Stimulated activated naive CD4-positive, alpha-beta T cell (primary cell): ENCODE measurements at places on chromosomes 11 and 22.

DNA sequence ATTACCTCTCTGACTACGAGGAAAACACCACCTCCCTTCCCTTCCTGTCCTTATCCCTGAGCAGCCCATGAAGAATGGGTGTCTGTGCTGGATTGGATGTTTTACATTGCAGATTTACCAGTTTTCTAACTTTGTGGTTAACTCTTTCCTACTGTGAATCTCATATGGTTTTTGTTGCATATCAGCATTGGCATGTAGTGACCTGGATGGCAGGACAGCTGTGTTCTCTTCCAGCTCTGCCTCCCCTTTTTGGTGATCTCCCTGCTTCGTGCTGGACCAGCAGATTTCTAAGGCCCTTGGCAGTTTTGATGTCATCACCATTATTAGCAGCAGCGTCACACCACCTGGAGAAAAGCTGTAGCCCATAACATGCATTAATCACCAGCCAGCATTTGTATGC, 26.7 kb downstream of the OR6Q1 start:
- no peak for DNase-seq

GRCh38 chr11:94647926-94648325, 80.8 kb downstream of the PIWIL4 start:
- DNase-seq: no peak

- no peak for DNase-seq
These were observed 37.4 kb downstream of the PACSIN2 start for GRCh38 chr22:42977569-42977968.

DNA sequence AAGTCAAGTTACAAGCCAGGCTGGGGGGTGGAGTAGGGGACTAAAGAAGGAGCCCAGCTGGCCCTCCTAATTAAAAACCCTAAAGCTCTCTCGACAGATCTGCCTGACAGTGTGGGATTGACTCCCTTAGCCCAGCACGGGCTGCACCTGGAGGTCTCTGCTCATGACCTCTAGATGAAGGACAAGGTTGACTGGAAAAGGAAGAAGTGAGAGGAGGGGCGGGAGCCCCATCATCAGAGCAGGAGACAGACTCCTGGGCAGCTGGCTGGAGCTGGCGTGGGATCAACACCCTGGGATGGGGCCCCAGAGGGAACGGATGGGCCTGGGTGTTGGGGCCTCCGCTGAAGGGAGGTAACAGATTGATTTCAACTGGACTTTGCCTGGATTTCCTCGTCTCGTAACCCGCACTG, 46.1 kb downstream of the RPUSD4 start:
- DNase-seq: no peak

DNA sequence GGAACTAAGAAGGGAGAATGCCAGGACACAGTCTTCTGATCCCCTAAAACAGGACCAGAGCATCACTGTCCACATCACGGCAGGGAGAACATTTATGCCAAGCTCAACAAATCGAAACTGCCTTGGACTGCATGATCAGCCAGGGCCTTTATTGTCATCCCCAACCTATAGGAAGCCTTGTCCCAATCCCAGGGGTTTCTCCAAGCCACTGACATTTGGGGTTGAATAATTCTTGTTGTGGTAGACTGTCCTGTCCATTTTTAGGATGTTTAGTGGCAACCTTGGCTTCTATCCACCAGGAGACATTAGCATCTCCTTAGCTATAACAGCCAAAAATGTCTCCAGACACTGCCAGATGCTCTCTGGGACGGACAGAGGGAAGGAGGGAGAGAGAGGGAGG, 37.1 kb downstream of the RPL27A start:
- DNase-seq: no peak

DNA sequence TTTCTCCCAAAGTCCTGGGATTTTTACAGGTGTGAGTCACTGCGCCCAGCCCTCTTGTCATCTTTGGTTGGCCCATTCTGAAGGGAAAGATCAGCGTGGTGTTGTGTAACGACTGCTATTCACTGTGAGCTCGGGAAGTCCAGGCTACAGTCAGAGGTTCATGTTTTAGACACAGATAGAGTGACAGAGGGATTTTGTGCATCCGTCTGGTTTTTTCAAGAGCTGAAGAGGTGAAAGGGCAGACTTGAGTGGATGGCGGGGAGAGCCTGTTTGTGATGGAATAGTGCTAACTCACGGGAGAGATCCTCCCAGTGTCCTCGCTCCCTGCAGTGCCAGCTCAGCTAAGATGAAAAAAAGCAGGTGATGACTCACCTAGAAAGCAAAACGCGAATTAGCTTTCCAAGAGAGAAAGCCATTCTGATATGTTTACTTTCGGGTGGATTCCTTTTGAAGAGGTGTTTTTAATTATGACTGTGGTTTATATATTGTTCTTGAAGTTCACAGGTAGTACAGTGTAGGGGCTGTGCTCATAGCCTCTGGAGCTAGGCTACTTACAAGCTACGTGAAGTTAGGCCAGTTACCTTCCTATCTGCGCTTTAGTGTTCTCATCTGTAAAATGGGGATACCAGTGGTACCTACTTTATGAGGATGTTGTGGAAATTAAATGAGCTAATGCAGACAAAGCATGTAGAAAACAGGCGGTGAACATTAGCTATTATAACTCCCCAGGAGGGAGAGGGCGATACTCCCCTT, 67.2 kb downstream of the C11orf91 start:
- DNase-seq: no peak

- DNase-seq: no peak
These were observed 866 bp downstream of the GP1BB start for GRCh38 chr22:19723983-19724827.

DNA sequence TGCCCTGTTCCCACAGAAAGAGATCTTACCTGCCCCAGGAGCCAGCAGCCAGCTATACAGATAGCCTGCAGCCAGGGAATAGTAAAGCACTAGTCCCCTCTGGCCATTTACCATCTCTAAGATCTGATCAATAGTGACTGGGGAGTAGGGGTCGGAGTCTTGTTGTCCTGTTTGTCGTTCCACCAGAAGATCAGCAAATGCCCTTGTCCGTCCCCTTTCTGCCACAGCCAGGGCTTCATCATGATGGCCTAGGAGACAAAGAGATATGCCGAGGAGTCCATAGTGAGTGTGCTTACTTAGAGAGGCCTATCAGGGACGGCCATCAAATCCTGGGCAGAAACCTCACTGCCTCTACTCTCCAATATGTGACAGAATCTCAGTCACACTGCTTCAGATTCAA, 177.1 kb upstream of the PITPNB start:
- no peak for DNase-seq

GRCh38 chr22:48439560-48440135, 1388.0 kb downstream of the BRD1 start:
- no peak for DNase-seq

DNA sequence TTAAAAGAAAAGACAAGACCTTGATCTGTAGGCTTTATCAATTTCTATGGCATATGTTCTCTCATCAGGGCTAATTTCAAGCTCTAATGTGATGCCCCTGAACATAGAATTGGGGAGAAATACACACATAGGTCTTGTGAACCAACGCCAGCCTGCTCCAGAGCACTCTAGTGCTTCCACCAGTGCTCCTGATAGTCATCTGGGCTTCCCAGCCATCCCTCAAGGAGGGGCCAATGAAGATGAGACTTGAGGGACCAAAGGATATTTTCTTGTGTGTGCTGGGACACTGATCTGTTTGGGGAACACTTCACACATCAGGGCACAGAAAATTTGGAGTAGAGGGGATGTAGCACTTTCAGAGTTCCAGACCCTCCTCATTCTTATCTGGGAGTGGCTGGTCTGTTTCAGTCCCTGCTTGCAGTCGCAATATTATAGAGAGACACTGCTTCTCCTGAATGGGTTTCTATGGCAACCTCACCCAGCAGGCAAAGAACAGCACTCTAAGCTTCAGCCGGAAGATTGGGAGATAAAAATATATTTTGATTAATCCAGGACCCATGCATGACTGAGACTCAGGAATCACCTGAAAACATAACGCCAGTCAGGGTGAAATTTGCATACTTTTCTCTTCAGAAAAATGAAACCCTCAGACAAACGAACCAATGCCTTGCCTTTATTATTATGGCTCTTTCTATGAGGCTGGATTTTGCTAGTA, 28.4 kb upstream of the SCN3B start:
- no peak for DNase-seq

DNA sequence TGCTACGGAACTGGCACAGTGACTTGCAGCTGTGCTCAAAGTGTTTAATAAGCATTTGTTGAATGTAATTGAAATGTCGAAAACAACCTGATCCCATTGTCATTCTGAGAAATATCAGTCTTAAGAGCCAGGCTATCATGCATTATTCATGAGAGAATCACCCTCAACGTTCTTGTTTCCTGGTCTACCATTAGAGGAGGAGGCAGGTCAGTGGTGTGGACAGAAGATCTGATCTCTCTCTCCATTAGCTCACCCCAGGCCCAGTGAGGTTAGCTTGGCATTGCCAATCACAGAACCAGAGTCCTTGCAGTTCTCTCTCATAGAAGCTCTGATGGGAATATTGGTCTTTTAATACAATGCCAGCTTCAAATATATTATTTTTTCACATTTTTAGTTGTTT, 121.1 kb upstream of the SPON1 start:
- no peak for DNase-seq

DNA sequence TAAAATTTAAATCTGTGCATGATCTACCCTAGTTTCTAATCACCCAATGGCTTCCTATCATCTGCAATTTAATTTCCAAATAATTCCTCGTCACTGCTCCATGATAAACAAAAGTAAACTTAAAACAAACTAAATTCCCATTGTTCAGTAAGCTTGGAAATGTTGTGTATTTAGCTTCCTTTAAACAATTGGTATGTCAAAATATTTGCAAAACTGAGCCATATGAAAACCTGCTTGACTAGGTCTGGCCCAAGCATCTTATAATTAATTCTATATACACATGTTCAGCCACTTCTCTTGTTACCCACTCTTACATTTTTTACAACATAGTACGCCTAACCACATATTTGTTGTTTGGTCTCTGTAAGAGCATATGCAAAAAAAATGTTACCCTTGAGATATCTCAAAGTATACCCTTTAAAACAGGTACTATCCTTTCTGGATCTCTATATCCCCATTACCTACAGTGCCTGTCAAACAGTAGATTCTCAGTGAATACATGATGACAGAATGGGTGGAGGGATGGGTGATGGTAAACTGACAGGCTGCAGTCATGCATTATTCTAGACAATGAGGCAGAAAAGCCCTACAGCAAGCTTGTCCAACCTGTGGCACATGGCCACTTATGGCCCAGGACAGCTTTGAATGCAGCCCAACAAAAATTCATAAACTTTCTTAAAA, 1277.9 kb upstream of the TENM4 start:
- DNase-seq: no peak

GRCh38 chr22:47073075-47073474, 310.6 kb downstream of the TBC1D22A start:
- DNase-seq: no peak

GRCh38 chr22:48906216-48906835, 921.3 kb downstream of the BRD1 start:
- no peak for DNase-seq

GRCh38 chr22:20173772-20174171, 22.9 kb upstream of the CCDC188 start:
- no peak for DNase-seq

DNA sequence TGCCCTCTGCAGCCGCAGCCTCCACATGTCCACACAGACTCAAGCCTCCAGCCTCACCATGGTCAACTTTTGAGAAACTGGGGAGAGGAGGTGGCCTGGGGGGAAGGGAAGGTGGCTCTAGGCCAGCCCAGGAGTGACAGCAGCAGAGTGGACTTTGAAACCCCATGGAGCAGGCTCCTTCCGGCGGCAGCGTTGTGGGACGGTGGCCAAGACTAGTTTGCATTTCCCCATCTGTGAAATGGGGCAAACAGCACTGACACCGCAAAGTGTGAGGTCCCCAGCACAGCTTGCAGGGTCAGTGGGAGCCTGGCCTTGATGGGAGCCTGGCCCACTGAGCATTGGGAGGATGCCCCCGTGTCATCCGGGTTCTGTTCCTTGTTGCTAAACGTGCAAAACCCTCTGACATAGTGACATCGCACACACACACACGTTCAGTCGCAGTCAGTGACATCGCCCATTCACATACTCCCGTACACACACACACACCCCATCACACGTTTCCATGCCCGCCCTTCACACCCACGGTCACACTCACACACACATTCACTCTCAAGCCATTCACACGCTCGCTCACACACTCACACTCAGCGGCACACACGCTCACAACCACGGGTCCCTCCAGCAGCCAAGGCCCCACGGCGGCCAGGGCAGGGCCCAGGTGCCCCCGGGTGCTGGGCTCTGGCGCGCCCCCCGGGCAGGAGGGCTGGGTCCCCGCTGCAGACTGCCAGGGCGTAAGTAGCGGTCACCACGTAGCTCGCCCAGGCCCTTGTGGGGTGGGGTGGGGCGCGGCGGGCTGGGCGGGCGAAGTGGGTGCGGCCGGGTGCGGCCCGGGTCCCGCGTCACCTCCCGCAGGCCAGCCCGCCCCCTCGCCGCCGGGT, 585 bp downstream of the CYB5R3 start:
- no peak for DNase-seq

GRCh38 chr22:43407591-43407990, 4.2 kb upstream of the MPPED1 start:
- no peak for DNase-seq

GRCh38 chr11:103648670-103649400, 387.6 kb upstream of the DDI1 start:
- DNase-seq: no peak

DNA sequence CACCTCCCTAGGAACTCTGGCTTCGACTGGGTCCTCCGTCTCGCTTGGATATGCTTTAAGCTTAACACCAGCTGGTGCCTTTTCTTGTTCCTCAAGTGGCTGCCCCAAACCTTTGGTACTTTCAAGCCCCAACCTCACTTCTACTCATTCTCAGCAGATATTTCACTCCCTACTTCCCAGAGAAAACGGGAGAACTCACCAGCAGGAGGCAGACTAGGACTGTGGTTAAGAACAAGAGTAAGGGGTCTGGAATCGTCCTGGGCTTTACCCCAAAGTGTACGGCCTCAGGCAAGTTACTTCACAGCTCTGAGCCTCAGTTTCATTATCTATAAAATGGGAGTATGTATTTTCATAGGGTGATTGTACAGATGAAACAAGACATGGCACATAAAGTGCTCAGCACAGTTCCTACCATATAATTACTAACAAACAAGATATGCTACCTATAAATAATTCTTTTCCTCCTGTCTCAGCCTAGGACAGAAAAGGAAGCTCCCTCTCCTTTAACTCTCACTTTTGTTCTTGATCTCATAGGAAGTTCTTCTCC, 37.8 kb downstream of the PAMR1 start:
- DNase-seq: no peak

DNA sequence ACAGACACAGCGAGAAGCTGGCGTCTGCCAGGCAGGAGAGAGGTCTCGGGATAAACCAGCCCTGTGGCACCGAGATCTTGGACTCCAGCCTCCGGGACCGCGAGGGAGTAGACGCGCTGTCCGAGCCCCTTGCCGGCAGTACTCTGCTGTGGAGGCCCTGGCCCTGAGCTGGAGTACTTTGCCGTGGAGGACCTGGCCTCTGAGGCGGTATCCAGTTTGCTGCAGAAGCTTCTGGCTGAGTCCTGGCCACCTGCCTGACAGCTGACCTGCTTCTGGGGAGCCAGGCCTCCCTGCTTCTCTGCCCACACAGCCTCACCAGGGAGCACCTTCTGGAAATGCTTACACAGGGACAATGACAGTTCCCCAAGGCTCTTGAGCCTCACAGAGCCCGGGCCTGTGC, 31.6 kb upstream of the CARS1 start:
- no peak for DNase-seq
